Activated CD8-positive, alpha-beta memory T cell treated with anti-CD3 and anti-CD28 coated beads for 48 hours (primary cell): ENCODE measurements at places on chromosomes 12 and 14.

- no peak for DNase-seq
These were observed 7.8 kb downstream of the IRAK3 start for GRCh38 chr12:66196806-66197205.

DNA sequence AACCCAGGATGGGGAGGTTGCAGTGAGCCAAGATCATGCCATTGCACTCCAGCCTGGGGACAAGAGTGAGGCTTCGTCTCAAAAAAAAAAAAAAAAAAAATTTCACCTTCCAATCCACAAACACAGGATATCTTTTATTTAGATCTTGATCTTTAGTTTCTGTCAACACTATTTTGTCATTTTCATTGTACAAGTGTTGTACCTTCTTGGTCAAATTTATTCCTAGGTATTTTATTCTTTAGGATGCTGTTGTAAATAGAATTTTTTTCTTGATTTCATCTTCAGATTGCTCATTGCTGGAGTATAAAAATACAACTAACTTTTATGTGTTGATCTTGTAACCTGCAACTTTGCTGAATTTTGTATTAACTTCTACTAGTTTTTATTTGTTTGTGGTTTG, 60.8 kb downstream of the ARHGAP5 start:
- DNase-seq: no peak

DNA sequence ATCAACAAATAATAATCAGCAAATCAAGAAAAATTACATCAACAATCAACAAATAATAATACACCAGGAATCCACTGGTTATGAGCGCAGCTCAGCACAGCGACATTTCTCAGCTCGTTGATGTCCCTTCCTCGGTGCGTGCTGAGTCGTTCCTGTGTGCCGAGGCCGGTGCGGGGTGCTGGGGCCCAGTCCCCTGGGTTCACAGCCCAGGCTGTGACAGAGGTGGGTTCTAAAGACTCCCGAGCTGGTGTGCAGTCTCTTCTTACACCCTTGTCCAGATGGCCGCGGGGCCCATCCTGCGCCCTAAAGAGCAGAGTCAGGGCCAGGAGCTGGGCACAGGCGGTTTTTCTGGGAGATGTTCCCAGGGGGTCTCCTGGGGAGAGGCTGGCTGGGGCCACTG, 26.9 kb upstream of the TRAF3 start:
- DNase-seq: no peak

GRCh38 chr12:97016163-97016562, 109.1 kb downstream of the NEDD1 start:
- DNase-seq: no peak

GRCh38 chr12:26176725-26177124, 18.6 kb upstream of the SSPN start:
- DNase-seq: no peak

DNA sequence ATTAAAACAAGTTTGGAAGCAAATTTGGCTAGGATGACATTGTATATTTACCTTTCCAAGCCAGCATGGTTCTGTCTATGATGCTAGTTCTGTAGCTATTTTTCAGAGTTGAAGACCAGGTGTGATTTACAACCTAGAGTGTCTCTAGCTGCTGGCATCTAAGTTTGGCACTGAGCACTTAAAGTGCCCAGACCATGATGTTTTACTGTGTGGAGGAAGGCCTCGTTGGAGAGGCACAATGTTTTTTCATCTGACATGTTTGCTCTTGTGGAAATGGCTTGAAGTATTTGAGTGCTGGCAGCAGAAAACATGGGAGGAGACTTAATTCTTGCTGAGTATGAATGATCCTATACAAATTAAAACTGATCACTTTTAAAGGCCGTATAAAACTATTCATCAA, 13.0 kb upstream of the C12orf71 start:
- DNase-seq: no peak

- no peak for DNase-seq
These were observed 58.9 kb upstream of the SRSF5 start for GRCh38 chr14:69708049-69708448.

DNA sequence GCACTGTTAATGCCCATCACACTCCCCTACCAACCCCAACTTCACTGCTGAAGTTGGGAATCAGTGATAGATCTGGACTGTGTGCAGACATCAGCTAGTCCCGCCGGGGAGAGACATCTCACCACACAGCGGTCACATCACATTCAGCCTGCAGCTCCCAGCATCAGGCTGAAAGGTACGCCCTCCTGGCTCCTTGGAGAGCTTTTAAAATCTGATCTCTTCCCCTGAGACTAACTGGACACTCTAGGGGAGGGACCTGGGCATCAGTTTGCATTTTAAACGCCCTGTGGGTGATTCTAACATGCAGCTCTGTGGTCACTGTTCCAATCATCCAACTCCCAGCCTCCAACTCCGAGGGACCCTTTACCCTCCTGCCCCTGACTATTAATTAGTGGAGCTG, 58.4 kb downstream of the CCDC85C start:
- no peak for DNase-seq

- no peak for DNase-seq
These were observed 120.9 kb downstream of the SINHCAF start for GRCh38 chr12:31205054-31205453.

DNA sequence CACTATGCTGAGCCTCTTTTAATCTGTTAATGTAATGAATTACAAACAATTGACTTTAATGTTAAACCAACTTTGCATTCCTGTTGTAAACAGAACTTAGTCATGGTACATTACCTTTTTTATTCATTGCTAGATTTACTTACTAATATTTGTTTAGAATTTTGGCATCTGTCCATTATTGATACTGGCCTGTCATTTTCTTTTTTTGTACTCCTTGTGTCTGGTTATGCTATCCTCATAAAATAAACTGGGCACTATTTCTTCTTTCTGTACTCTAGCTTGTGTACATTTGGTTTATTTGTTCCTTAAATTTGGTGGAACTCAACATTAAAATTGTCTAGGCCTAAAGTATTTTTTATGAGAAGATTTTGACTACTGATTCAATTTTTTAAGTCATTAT, 32.1 kb downstream of the SPATA7 start:
- no peak for DNase-seq

DNA sequence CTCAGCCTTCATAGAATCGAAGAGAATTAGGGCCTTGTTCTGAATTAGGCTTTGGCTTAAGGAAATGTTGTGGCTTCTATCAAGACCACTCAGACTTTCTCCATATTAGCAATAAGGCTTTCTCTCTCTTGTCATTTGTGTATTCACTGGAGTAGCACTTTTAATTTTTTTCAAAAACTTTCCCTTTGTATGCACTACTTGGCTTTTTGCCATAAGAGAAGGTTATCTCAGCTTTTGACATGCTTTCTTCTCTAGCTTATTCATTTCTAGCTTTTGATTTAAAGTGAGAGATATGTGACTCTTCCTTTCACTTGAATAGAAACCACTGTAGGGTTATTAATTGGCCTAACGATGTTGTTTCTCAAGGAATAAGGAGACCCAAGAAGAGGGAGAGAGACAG, 244.2 kb downstream of the GPHN start:
- DNase-seq: no peak

DNA sequence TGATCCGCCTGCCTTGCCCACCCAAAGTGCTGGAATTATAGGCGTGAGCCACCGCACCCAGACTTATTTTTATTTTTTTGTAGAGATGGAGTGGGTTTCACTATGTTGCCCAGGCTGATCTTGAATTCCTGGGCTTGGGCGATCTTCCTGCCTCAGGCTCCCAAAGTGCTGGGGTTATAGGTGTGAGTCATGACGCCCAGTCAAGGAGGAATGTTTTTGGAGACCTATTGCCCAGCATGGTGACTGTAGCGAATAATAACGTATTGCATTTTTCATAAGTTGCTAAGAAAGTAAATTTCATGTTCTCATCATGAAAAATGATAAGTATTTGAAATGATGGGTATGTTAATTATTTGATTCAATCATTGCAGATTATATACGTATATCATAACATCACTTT, 46.5 kb downstream of the TEAD4 start:
- no peak for DNase-seq

DNA sequence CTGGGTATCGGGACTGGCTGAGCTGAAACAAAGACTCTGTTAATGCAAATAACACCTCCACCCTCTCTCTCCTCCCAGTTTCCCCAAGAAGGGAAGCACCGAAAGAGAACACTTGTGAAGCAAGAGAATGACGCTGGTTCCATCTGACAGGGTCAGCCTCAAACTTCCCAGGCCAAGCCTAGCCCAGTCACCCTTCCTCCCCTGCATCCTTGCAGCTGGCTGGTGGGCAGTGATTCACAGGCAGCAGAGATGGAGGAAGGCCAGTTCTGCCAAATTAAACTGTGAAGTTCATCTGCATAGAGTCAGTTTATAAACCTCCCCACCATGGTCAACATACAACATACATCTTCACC, 2.8 kb downstream of the LRRC74A start:
- DNase-seq: no peak

DNA sequence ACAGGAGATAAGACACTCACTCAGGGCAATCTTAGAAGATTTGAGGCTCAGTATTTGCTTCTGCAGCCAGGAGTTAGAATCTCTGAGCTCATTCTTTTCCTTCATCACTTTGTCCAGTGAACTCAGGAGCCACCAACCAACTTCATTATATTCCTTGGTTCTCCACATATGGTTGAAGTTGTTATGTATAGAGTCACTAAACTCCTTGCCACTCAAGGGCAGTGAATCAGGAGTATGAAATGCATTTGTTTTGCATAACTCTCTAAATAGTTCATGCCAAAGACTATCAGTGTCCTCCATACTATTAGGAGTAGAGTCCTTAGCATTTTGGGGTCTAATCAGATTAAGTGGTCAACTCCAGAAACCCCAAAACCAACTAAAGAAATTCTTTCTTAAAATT, 150.6 kb downstream of the CCDC59 start:
- DNase-seq: no peak

- no peak for DNase-seq
These were observed 30.3 kb downstream of the NFKBIA start for GRCh38 chr14:35374263-35374712.

GRCh38 chr12:131828671-131829355, 620 bp downstream of the MMP17 start:
- no peak for DNase-seq

DNA sequence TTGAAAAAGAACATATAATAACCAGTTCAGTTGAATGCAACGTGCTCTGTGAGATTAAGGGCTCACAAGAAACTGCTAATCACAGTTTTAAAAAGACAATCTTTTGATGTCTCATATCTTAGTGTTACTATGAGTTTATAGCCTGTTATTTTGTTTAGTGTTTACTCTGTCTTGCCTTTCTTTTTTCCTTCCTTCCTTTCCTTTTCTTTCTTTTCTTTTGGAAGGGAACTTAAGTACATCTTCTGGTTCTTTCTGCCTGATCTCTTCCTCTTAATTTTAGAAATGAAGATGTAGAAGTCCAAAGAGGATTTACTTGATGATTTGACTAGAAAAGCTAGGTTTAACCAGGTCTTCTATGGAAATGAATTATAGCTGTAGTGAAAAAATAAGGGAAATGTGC, 38.2 kb downstream of the WNK1 start:
- no peak for DNase-seq
